ENCODE measurements at places on chromosomes 3 and 15.

DNA sequence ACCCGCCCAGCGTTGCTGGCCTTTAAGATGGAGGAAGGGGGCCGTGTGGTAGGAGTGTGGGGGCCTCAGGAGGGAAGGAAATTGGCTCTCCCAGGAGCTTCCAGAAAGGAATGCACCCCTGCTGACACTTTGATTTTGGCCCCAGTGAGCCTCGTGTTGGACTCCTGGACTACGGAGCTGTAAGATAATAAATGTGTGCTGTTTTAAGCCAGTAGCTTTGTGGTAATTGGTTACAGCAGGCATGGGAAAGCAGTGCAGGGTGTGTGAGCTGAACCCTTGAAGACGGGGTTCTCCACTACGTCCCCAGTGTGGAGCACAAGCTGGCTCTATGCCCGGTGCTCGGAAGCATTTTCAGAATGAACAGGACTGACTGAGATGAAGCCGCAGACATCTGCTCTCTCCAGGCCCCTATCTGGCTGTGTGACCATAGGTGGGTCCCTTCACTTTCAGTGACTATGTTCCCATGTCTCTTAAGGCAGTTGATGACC is 22.9 kb upstream of the CGNL1 start:
- no peak for DNase-seq

DNA sequence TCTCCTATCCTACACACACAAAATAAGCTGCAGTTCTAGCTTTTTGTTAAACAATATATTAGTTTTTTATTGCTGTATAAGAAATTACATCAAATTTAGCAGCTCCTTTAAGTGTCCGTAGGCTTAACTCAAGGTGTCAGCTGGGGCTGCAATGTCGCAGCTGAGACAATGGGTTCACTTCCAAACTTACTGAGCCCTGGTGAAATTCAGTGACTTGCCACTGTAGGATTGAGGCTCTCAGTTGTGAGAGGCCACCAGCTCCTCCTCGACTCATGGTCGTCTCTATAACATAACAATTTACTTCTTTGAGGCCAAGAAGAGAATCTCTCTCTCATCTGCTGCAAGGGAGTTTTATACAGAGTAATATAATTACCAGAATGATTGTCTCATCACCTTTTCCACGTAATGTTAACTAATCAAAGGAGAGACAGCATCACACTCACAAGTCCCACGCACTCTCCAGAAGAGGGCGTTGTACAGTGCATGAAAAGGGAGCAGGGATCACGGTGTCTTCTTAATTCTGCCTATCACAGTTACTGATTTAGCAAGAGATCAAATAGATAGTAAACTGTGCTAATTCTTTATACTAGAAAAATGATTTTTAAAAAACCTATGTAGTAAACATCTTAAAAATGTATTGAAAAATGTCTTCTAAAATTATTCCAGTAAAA is 735.6 kb upstream of the GBE1 start:
- no peak for DNase-seq

DNA sequence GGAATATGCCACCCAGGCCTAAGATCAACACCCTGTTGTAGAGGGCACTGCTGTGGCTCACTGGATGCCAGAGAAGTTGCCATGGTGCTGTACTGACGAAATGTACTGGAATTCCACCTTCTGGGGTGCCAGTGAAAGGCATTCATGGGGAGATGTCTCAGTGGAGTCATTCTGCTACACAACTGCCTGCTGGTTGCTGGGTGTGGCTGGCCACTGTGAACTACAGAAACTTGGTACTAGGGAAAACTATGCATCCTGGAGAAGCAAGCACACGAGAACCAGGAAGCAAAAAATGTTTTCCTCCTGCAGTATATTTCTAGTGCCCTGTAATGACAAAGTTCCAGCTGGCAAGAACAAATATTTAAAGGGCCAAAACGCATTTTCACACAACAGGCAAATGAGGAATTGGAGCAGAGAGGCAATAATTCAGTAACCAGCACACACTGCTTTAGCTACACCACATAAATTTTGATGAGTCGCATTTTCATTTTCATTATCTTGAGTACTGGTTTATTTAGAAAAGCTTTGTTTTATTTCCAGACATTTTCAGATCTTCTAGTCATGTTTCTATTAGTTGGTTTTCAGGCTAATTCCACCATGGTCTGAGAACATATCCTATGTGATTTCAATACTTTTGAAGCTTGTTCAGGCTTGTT is 18.3 kb upstream of the RFX7 start:
- DNase-seq, result no peak

DNA sequence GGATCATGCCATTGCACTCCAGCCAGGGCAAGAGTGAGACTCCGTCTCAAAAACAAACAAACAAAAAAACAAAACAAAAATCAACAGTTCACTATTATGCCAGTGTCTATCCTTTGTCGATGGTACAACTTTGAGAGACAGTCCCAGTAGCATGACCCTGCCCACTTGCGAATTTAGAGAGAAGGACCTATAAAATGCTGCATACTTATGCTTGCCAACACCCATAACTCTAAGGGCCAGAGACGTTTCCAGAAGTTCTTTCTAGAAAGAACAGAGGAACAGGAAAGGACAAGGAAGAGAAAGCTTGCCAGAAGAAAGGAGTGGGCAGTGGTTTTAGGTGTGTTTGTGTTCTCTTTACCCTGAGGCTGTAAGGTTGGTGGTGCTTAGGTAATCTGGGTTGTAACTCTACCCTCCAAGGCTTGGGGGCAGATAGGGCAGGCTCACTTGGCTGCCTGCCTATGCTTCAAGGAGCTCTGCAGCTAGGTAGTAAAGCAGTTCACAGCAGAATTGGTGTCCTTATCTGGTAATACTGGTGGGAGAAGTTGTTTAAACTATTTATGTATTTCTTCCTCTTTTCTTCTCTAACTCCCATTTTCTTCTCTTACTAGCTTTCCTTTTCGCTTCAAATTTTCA is 50.6 kb upstream of the SPPL2A start:
- no peak for DNase-seq

GRCh38 chr15:67819636-67820035 is 5.7 kb upstream of the SKOR1 start:
- DNase-seq, result no peak

DNA sequence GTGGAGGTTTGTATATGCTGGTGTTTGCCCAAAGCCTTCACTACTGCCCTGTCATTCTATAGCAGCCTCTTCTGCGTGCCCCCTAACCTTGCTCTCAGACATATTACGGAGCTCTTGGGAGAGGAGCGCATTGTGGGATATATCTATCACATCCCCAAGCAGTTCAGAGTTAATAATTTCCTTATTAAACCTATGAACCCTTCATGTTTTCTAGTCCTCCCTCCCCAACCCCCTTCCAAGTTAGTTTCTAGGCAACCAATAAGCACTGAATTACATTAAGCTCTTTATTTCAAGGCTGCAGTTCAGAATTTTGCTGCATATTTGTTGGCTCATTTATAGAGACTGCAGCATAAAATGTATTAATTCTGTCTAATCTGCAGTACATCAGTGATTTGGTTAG is 57.3 kb upstream of the GRM7 start:
- DNase-seq, result no peak

GRCh38 chr3:25033407-25034029 is 394.5 kb upstream of the RARB start:
- DNase-seq, result no peak

GRCh38 chr3:102195198-102195948 is 239.4 kb upstream of the ZPLD1 start:
- DNase-seq, result no peak

- DNase-seq, result no peak
Observed at GRCh38 chr3:149609595-149609994, 48.2 kb downstream of the WWTR1 start.

DNA sequence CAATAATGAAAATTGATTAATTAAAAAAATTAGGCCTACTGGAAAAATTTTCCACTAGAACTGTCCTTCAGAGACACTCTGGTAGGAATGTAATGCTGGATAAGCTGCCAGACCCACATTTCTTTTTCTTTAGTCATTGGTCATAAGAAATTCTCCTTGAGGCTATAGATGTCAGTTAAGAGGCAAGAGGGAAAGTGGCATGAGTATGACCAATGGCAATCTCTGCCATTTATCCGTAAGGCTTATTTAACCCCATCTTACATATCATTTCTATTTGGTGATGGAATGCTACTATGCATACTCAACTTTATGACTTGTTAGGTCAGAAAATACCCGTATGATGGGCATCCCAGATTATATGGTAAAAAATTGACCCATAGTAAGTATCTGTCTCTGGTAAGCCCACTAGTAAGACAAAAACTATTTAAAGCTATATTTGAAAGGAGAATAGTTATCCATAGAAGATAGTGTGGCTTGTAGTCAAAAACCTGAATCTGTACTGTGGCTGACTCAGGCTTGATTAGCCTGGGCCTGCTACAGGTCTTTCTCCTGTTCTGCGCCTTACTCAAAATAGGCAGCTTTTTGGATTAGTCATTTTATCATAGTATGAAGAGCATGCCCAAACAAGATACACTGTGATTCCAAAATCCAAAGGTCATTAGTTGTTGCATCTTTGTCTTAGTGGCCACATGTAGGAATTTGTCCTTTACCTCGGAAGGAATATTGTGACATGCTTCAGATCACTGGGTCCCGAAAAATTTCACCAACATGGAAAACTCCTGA is 314.7 kb downstream of the PYDC2 start:
- no peak for DNase-seq

DNA sequence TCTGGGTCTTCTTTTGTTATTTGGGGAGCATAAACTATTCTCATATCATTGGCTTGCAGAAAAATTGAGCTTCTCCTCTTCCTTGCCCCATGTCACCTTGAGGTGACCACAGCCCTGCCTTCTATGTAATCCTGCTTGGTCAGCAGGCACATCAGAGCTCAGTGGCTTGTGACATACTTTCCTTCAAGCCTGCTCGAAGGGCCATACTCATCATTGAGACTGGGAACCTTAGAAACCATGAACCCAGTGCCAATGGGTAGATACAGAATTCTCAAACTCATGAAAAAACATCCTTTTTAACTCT is 3.7 kb upstream of the CCR2 start:
- no peak for DNase-seq

DNA sequence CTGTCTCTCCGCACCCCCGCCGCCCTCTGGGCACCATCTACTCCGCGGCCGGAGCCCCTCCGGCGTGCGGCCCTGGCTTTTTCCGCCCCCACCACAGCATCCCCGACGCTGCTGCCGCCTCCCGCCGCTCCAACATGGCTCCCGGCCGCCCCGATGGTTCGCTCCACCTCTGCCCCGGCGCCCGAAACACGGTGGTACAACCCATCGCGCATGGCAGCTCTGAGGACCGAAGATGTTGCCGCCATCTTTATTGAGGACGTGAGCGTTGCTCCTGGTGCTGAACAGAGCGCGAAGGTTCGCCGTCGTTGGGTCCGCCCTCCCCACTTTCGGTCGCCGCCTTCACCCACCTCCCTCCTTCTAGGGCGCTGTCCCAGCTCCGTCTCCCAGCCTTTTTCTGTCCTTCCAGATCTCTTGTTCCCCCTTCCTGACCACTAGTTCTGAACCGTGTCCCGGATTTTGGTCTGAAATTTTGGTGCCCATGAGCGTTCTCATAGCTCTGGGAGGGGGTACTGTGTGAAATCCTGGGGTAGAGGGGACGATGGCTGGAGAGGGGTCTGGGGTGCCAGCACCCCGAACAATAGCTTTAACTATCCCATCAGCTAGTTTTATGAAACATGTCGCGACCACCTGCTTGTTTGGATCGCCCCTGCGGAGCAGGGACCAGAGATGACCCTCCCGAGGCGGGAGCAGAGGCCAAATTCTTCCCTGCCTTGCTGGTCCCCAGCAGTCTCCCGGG is at the start of gene CELSR3:
TSS of gene CELSR3 (minus strand) at position 134 of the 736 bp plus-strand sequence. CDS start 252 bp downstream, outside the sequence.
- DNase-seq, result peak; percentile 62

GRCh38 chr3:47579875-47580274 is 1.2 kb upstream of the CSPG5 start:
- DNase-seq, result no peak

DNA sequence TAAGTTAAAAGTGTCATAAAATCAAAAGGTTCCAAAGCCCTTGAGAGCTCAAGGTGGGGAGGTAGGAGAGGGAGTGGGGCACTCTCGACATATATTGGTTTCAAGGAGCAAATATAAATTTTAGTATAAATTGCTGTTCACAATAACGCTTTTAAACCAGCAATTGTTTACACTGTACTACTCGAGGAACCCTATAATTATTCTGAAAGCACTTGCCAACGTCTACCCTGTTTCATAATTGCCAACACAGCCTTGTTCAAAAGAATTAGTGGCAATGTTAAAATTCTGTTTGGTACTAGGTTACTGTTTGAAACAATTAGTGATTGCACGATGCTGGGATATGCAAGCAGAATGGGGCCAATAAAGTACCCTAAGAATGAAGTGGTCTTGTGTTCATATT is 76.3 kb upstream of the ICE2 start:
- no peak for DNase-seq

GRCh38 chr3:95721938-95722337 is 1092.5 kb upstream of the EPHA6 start:
- DNase-seq, result peak; percentile 23

DNA sequence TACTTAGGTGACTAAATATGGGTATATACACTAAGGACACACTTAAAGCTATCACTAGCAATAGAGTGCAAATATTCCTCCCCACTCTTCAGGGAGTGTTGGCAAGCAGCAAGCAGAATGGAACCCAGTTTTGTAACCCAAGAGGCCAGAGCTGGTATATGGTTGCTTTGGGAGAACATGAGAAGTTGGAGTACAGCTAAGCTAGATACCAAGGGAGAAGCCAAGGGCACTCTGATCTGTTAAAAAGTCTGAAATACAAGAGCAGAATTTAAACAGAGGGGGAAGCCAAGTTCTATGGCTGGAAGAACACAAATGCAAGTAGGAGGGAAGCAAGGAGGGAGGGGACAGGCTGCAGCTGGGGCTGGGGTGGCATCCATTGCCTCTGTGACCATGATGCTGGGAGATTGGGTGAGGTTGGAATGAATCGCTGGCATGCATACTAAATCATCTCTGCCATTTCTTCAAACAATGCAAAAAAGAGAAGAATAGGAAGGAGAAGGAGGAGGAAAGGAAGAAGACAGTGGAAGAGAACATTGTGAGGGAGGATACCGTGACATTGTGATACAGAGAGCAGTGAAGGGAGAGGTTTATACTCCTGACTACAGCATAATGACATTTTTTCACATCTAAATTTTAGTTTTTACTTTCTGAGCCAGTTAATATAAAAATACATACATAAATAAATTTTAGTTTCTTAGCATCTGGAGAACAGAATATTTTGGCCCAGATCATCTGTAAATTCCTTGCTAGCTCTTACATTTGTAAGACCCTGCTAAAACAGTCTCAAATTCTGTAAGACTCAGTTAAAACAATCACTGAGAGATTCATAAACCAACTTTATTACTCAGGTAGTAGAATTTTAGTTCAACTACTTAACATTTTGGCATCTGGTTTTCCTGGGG is 9.0 kb upstream of the ANXA2 start:
- no peak for DNase-seq

GRCh38 chr15:90227816-90228772 is 5.6 kb downstream of the CIB1 start:
- no peak for DNase-seq

DNA sequence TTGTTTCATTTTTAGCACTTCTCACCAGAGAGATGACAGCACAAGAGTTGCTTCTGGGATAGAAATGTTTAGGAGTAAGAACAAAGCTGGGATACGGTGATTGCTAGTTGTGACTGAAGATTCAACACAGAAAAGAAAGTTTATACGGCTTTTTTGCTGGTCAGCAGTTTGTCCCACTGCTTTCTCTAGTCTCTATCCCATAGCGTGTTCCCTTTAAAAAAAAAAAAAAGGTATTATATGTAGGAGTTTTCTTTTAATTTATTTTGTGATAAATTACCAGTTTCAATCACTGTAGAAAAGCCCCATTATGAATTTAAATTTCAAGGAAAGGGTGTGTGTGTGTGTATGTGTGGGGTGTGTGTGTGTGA is 48.0 kb downstream of the PGPEP1L start:
- no peak for DNase-seq

GRCh38 chr15:33005582-33005981 is 188.9 kb downstream of the FMN1 start:
- DNase-seq, result no peak

- no peak for DNase-seq
Observed at GRCh38 chr3:133991637-133992036, 38.1 kb downstream of the SLCO2A1 start.

All from CD4-positive, alpha-beta T cell treated with Interleukin-2 at 100 ng/mL for 4 hours (primary cell).